Fibroblast of skin of abdomen (primary cell): ENCODE measurements at places on chromosomes 5 and 9.
A peak's percentile ranks its signal among the peaks of the same experiment; 100 is the strongest.

- DNase-seq = no peak
These were observed 26.0 kb downstream of the IRX4 start for GRCh38 chr5:1856596-1857255.

- DNase-seq = no peak
These were observed 19.7 kb downstream of the CAMSAP1 start for GRCh38 chr9:135887585-135888050.

DNA sequence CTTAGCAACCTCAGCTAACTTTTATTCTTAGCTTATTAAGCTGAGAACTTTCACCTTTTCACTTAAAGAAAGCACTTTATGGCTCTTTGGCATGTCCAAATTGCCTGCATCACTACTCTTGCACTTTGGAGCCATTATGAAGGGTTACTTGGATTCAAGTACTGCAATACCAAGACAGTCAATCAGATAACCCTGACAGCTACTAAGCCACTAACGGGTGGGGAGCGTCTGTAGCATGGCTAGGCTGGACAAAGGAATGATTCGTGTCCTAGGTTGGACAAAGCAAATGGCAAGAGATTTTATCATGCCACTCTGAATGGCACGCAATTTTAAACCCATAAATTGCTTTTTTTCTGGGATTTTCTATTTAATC, 39.6 kb downstream of the TRPM6 start:
- no peak for DNase-seq

- peak; percentile 44 for DNase-seq
These were observed 1717.9 kb downstream of the EFNA5 start for GRCh38 chr5:105952875-105953274.

DNA sequence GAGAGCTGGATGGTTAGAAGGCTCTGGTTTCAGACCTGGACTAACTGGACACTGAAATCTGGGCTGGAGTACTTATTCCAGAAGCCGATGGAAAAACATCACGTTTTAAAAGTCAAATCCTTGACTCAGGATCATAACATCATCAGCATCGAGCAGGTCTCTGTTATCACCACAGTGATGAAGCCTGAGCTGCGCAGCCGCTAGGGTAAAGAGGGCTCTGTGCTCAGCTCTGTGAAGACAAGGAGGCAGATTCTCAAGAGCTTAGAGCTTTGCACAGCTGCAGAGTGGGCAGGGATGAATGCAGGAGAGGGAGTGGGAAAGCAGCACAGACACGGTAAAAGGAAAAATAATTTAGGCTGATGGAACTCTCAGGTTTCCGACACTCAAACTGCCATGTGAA, 208.8 kb upstream of the TAS2R1 start:
- no peak for DNase-seq

DNA sequence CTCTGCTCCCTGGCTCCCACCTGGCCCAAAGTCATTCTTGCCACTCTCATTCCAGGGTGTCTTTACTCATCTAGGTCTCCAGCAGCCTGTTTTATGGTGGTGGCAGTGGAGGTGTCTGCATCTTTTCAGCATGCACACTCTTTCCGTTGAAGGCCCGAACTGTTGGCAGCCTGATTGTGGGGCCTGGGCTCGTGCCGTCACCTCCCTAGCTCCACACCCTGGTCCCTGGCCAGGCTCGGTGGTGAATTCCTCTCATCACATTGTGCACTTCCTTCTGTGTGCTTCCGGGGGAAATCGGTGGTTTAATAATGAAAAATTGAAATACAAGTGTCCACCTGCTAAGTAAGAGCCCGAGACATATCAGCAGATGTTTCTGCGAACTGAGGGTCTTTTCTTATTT, 214.3 kb downstream of the TRIO start:
- DNase-seq = no peak

DNA sequence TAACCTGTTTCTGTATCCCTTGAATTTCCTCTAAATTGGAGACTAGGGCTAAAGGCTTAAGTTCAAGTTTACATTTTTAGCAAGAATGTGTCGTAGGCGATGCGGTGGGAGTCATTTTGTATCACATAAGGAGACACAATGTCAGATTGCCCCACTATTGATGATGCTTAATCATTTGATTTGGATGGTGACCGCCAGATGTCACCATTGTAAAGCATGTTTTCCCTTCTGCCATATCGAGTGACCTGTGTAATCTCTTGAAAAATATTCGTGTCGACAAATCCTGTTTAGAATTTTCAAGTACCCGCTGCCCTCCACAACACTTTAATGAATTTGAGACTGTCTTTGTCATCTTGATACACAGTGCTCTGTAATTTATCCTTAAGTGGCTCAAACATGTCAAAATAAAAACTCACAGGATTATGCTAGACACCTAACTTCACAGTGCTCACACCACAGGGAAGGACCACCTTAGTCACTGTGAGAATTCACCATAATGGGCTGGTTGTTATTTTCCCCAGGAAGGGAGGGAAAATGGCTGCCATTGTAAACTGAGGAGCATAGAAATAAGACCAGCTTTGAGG, 34.5 kb upstream of the SLC46A2 start:
- DNase-seq = peak; percentile 8

- no peak for DNase-seq
These were observed 77.5 kb downstream of the HSD17B4 start for GRCh38 chr5:119529811-119530210.
